CMK (cell line): ENCODE measurements at places on chromosomes 3 and 15.

DNA sequence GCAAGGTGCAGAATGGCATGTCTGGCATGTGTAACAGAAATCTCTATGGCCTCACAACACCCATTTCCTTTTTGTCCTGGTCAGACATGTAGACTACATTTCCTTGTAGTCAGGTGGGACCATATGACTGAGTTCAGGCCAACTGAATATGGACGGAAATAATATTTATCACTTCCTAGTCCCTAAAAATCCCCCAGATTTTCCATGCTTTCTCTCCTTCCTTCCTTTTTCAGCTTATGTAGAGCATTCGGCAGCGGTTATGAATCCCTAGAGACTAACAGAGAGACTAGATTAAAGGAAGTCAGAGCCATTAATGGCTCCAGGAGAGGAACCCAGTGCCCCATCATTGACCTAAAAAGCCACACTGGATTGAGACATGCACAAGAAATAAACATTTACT, 35.8 kb downstream of the SLC9A9 start:
- no peak for DNase-seq

GRCh38 chr15:71999807-72000206, 118.1 kb downstream of the MYO9A start:
- DNase-seq, result no peak

GRCh38 chr3:127171320-127171719, 21.6 kb upstream of the PRR23E start:
- no peak for DNase-seq

DNA sequence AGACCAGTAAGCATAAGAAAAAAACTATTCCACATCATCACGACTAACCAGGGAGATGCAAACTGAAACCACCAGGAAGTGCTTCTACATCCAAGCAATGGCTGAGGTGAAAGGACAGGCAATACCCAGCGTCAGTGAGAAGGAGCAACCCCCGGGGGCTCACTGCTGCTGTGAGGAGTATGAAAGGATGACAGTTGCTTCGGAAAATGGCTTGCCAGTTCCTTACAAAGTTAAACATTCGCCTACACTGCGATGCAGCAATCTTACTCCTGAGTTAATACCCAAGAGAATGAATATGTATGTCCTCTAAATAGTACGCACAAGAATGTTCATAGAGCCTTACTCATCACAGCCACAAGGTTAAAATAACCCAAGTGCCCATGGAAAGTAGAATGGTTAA, 13.3 kb upstream of the PLXNA1 start:
- no peak for DNase-seq

- no peak for DNase-seq
Measured at GRCh38 chr3:150447631-150448465, 39.8 kb downstream of the TSC22D2 start.
